ENCODE measurements at places on chromosomes 4 and X.

- DNase-seq, result no peak
Measured at GRCh38 chr4:143514901-143515300, 1.4 kb downstream of the SMARCA5 start.

- peak; percentile 53 for DNase-seq
Measured at GRCh38 chr4:143441678-143442077, 71.8 kb upstream of the SMARCA5 start.

DNA sequence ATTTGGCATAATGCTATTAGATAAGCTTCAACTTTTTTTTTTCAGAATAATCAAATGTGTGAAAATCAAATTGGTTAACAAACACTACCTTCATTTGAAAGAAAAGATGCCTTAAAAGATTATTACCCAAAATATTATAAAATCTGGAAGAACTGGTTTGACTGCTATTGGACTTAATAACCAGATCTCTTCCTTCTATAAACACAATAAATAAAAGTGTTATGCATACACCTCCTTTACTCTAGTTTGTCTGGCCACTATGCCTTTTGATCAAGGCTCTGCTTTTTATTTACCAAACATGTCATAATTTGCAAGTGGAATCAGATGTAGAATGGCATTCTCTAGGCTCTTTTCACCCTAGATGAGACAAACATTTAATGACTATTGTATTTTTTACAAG, 897.3 kb upstream of the EPHA5 start:
- no peak for DNase-seq

GRCh38 chr4:77629885-77630284, 24.3 kb downstream of the CXCL13 start:
- DNase-seq, result no peak

GRCh38 chrX:119410027-119410819, 11.1 kb downstream of the SLC25A43 start:
- DNase-seq, result peak; percentile 38

DNA sequence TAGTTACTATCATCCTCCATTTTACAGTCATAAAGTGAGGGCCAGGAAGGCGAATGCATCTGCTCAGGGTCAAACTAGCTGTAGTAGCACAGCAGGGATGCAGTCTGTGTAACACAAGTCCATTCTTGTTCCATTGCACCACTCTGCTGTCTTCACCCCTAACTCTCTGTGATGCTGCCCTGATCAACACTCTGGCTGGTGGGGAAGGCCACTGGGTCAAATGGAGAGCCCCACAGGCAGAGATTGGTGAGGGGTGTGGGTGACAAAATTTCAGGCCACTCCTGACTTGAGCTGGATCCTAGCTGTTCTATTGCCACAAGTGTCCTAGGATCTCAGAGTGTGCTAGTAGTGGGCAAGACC, 136.5 kb downstream of the PJA1 start:
- no peak for DNase-seq

- DNase-seq, result peak; percentile 82
Measured at GRCh38 chrX:65581661-65582339, 47.2 kb upstream of the LAS1L start.

DNA sequence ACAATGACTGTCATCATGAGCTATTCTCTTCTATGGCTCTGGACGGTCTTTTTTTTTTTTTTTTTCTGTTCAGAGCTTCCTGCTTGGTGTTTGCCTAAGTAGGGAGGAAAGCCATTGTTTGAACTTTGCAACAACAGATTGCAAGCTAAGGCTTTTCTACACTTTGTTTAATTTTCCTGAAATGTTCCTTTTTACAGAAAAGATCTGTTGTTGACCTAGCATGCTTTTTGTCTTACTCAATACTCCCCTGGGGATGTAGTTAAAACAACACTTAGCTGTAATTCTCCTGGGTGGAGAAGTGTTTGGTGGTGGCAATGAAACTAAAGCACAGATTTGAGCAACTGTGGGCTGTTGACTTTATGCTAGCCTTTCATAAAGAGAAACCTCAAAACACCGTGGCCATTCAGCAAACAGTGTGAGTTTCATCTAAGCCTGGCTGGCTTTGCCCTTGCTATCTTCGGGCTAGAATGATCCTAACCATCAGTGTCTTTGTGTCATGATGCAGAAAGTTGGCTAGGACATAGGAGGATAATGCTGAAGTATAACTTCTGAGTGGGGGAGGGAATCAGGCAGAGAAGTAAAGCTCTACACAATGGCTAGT, 110.5 kb downstream of the ANXA3 start:
- no peak for DNase-seq

- no peak for DNase-seq
Measured at GRCh38 chrX:42869659-42870476, 91.9 kb upstream of the PPP1R2C start.

DNA sequence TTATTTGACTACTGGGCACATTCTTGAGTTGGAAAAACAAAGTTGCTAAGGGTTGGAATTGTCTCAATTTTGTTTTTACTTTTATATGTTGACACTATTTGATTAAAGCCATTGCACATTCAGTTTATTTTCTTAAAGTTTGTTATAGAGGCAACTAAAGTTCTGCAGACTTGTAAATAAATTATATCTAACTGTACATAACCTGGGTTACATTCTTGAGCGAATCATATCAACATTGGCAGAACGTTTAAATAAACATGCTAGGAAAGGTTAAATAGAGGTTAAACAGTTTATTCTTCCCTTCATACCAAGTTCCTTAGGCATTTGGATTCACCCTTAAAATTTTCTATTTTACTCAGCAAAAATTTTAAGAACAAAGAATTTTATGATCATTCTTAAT, 74.5 kb downstream of the UCHL1 start:
- no peak for DNase-seq

DNA sequence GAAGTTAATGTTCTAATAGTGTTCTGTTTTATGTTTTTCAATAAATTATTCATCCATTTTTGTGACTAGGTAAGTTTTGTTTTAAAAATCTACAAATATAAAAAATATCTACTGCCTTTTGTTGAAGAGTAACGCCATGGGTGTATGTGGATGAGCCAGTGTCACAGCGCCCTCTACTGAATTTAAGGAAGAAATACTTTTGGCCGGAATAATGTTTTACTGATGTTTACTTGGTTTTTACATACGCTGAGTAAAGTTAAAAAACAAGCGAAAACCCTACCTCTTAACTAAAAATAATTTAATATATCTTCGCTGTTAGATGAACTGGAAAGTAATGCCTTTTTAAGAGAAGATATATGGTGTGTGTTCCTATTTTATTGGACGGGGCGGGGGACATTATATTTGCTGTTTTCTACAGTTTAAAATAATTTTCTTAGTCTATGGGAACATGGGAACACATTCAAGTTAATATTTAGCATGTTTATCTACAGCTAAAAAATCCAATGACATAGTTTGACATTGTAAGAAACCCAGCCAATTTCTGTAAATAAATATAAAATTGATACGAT, 86.1 kb downstream of the CPE start:
- DNase-seq, result peak; percentile 40

DNA sequence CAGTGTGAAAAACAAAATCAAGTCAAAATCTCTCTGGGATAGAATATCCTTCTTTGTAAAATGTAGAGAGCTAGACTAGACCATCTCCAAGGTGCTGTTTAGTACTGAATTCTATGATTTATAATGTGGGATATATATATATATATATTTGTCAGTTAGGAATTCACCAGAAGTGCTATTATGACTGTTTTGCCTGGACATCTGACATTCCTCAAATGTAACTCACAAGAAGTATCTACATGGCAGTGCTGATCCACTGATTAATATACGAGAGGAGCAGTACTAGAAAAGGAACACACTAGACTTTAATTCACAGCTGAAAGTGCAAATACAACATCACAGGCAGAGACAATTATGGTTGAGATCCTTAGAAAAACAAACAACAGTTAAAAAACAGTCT, 208.9 kb downstream of the GBA3 start:
- DNase-seq, result no peak

DNA sequence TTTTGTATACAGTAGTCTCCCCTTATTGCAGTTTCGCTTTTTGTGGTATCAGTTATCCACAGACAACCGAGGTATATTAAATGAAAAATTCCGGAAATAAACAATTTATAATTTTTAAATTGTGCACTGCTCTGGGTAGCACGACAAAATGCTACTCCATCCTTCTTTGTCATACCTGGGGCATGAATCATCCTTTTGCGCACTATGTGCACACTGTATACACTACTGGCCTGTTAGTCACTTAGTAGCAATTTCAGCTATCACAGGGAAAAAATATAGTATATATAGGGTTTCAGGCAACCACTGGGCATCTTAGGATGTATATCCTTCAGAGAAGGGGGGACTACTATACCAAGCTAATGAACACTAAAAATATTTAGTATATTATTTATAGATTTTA, 198.8 kb upstream of the FAT4 start:
- no peak for DNase-seq
